ENCODE measurements at places on chromosomes 7 and 10.

DNA sequence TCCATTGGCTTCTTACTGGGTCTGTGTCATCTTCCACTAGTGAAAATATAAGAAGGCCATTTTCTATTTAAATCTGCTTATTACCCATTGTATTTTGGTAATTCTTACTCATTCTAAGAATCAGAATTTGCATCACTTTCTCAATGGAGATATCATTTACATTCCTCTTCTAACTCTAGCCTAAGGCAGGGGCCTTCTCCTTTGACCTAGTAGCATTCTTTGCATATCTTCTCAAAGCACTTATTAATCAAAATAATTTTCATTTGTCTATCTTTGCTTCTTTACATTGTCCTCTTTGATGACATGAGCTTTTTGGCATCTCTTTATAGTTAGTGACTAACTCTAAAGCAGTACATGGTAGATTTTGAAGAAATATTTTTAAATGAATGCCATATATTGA is 400.9 kb upstream of the SEMA3D start:
- DNase-seq: no peak

- DNase-seq: no peak
These were observed 104.6 kb downstream of the WDR37 start for GRCh38 chr10:1160561-1161314.

DNA sequence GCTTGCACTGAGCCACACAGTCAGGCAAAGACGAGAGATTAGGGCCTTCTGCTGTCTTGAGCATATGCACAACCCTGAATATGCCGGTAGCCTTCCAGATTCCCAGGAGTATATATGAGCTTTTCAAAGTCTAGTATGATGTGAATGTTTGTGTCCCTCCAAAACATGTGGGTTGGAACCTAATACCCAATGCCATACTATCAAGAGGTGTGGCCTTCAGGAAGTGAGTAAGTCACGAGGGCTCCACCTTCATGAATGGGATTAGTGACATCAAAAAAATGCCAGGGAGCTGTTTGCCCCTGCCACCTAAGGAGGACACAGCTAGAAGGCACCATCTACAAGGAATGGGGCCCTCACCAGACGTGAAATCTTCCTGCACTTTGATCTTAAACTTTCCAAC is 105.2 kb downstream of the CH25H start:
- no peak for DNase-seq

DNA sequence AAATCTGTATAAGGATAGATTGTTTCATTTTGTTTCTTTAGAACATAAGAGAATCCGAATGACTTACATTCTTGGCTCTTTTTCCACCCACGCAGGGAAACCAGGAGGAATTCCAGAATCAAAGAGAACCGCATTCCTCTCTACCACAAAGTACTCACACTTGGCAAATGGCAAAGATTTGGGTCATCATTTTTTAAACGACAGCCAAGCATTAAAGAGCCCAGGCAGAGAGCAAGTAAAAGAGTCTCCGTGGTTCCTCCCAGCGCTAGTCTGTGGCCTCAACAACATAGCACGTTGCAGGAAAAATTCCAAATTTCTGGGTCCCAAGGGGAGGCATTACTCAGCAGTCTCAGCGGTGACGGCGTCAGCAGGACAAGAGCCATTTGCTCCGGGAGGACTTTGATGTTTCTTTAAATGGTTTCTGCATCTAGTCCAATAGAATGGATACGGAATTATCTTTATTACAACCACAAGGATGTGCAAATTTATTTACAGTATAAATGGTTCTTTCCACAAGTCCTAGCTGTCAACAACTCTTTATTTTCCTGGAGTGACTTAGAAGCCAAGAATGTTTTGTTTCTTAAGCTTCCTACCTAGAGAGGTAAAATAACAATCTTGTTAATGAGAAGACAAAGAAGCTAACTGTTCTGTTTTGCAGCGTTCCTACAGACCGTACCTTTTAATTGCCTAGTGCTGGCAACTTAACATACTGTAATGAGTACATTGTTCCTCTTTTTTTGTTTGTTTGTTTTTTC is 232.5 kb downstream of the SKIDA1 start:
- no peak for DNase-seq

- DNase-seq: no peak
These were observed 89.5 kb upstream of the CCDC6 start for GRCh38 chr10:59995862-59996261.

DNA sequence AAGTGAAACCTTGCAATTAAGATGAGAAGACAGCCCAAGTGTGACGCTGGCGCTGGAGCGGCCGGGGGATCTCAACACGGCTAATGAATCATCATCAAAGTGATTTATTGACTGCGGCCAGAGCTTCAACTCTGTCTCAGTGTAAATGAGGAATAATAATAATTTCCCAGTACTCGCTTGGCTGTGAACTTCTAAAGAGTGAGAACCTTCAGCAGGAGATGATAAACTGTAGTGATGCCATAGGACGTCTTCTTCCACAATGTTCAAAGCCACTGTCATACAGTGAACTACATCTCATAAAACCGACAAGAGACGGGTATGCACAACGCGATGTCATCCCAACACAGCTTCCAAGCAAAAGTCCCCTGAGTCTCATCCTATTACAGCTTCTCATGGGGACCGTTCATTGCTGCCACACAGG is 123.6 kb upstream of the NOBOX start:
- no peak for DNase-seq

DNA sequence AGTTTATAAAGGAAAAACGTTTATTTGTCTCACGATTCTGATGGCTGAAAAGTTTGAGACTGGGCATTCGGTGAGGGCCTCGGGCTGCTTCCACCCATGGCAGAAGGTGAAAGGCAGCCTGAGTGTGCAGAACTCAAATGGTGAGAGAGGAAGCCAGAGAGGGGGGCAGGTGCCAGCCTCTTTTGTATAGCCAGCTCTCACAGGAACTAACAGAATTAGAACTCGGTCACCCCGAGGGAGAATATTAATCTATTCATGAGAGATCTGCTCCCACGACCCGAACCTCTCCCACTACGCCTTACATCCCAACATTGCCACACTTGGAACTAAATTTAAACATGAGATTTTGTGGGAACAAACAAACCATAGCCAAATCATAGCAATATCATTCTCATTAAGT is 112.6 kb downstream of the ZPBP start:
- no peak for DNase-seq

DNA sequence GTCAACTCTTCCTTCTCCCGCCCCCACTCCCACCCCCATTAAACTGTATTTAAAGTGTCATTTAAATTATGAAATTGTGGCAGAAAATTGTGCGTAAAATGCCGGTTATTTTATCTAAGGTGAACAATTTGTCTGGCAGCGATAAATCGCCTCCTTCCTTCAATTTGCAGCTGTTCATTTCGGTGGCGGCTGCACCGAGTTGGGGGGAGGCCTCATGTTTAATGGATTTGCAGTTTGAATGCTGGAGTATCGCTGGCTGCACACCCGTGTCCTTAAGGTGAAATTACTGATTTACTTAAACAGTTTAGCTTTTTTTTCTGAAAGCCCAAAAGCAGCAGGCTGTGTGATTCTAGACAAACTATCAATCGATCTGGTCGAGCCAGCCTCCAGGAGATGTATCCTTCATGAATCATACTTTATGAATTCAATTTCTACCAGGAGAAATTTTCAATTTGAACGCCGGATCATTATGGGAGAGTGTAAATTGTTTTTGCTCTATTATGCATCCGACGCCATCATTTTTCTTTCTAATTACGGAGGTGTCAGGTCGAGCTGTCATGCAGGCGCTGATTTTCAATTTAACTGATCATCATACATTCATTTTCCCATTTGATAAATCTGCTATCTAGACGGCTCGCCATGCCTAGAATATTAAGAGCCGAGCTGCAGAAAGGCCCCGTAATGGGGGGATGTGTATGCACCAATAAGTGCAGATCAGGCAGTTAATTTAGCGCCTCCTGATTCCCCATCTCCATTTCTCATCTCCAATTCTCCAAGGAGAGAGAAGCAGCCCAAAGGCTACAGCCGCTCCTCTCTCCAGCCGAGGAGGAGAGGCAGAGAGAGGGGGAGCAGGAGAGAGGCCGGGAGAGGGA is 6.5 kb downstream of the UNCX start:
- no peak for DNase-seq

- no peak for DNase-seq
These were observed 102.6 kb downstream of the SH3PXD2A start for GRCh38 chr10:103752680-103753248.

DNA sequence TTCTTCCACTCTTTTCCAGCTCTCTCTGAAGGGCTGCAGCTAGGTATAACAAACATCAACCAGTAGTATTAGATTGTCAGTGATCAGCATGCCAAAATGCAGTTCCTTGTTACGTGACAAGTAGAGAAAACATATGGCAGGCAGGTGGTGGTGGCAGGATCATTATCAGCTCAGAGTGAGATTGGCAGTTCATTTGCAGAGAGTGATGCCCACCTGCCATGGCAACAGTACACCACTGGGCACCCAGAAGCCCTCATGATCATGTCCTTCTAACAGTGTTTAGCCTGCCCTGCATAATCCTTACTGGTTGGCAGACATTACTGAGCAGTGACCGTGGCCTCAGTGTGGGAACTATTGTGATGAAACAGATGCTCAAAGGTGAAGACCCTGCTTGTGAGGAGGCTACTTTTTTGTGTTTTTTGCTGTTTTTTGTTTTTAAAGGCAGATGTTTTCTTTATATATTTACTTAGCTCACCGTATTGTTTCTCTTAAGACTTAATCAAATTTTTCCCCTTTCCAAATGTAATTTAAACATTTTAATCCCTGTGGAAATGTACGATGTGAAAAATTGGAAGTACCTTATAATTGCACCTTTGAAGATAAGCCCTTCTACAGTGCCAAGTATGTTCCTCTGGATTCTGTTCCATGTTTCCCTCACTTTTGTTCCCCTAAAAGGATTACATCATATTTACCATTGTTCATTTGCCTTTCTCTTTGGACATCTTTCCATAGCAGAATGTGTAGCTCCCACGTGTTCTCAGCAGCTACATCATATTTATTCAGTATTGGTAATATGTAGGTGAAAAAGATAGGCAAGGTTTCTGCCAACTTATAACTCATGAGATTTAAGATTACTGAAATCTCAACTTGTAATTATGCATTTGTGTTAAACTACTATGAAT is 179.6 kb downstream of the SND1 start:
- no peak for DNase-seq

- DNase-seq: no peak
These were observed 1.3 kb upstream of the SORBS1 start for GRCh38 chr10:95562341-95562965.

DNA sequence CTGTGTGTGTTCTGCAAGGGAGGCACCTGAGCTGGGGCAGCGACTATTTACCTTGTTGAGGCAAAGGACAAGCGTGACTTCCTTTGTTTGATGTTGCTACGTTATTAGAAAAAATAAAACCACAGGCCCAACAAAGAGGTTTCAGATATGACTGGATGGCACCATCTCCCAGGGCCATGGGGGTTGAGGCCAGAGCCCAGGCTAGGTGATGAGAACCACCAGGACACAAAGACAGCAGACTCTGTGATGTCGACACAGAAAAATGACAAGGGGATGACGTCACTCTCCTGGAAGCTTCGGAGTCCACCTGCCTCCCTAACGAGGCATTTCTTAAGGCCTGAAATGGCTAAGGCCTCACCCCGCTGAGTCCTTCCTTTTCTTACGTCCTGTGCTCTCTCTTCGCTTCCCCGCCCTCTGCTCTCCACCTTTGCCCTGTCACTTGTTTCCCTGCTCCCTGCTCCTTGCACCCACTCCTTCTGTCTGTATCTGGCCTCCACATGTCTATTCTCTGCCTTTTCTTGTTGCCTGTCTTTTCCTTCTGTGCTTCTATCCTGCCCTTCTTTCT is 83.0 kb upstream of the ADRB1 start:
- DNase-seq: no peak

DNA sequence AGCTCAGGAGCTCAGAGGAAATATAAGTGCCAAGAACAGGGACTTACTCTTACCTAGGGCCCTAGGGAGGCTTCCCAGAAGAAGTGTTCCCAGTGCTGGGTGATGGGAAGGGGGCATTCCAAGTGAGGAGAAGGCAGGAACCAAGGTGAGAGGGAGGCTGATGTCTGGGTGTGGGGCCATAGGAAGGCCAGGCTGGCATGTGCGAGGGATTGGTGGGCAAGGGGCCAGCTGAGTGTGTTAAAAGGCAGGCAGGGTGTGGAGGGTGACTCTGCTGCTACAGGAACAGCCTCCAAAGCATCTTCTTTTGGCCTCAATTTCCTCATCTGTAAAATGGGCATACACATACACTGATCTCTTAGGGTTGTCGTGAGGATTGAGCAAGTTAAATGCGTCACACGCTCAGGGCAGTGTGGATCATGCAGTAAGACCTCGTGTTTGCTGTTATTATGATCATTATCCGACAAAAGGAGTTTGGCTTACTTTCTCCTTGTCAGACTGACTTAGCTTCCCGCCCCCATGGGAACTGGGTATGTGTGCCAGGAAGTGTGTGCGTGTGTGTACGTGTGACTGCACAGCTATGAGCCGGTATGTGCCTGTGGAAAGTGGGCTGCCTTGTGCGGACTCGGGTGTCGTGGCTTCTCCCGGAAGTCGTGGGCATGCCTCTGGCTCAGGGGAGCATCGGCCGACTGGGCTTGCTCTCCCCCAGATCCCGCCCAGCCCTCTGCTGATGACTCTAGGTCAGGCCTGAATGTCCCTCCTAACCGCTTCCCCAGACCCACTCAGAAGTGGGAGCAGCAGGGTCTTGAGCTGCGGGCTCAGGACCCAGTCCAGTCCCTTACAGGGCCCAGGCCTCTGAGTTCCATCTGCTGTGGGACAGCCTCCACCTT is 59.6 kb downstream of the NEURL1 start:
- no peak for DNase-seq

GRCh38 chr10:33112831-33113455 is 154.9 kb upstream of the ITGB1 start:
- DNase-seq: no peak

- DNase-seq: no peak
These were observed 90.1 kb downstream of the HIF1AN start for GRCh38 chr10:100625816-100626215.

- DNase-seq: no peak
These were observed 86.9 kb downstream of the DAGLB start for GRCh38 chr7:6360841-6361240.

DNA sequence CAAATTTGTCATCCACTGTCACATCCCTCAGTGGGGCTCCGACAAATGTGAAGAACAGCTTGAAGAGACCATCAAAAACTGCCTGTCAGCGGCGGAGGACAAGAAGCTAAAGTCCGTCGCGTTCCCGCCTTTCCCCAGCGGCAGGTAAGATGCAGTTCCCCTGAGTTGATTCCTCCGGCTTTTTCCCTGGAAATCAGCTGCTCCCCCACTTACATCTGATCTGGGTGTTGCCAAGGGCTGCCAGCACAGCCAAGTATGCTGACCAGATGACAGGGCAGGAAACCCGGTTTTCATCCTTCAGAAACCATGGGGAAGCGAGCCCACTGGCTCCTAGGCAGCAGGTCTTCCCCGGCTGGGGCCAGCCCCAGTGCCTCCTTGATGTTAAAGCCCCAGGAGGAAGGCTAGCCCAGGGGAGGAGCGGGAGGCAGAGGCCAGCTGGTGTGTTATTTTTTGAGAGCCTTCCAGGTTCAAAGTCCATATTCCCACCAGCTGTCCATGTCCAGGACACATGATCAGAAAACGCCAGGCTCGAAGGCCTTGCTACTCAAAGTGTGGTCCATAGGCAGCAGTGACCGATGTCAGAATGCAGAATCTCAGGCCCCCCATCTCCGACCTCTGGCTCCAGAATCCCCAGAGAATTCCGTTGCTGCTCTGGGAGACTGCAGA is 23.4 kb downstream of the AIFM2 start:
- no peak for DNase-seq
